ENCODE measurements at places on chromosomes 13 and 19. TPM values are rescaled to one million over a fixed set of nuclear protein-coding genes. Genes with fewer than 3 reads are reported as not detected.

DNA sequence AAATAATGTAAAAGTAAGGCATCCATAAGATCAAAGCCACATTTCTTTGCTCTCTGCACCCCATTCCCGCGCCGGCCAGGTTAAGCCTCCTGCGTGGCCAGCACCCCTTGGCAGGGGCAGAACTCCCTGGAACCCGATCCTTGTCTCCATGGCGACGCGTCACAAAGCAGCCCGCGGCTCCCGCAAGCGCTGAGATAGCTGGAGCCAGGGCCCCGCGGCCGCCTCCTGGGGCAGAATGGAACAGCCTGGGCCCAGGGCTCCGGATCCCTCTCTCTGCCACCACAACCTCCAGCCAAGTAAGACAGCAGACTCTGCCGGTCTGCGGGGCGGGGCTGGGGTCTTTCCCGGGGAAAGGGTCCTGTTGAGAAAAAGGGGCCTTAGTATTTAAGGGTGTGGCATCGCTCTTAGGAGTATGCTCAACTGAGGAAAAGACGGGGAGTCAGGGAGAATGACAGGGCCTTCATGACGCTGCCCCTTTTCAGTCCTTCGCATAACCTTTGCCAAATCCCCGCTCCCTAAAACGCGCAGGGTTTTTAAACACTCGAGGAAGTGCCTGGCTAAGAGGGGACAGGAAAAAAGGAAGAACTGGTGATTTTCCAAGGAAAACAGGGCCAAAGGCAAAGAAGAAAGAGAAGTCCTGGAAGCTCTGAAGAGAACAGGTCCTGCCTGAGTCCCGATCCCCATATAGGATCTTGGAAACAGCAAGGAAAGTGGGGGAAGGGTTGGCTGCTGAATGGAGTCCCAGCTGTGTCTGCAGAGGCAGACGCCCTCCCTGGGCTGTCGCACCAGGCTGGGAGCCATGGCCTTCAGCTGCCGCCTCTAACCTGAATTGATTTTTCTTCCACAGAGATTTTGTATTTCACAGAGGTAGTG lies at the start of gene TEX26:
Gene TEX26 (plus strand): TSS at position 176 of the 873 bp plus-strand sequence. CDS start 60 bp downstream, at position 236.
- DNase-seq: no peak

- no peak for DNase-seq
Observed at GRCh38 chr19:31256593-31256960, 92.7 kb downstream of the TSHZ3 start.

- no peak for DNase-seq
Observed at GRCh38 chr19:42166316-42166715, 34.1 kb upstream of the POU2F2 start.

GRCh38 chr13:81745391-81745790 lies 1404.5 kb upstream of the SPRY2 start:
- DNase-seq: no peak

DNA sequence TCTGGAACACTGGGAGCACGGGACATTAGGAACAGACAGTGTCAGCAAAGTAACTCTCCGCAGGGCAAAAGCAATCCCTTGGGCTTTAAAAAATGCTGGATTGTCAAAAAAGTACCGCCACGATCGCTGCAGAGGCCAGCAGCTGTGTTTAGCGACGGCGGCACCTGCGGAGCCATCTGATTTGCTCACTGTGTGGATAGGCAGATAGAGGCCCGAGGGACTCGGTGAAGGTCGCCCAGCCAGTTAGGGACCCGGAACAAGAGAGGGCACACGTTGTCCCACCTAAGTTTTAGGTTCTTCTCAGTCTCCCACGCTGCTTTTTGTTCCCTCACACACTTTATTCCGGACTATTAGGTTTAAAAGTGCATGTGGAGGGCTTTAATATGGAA lies 238.3 kb downstream of the TEX29 start:
- DNase-seq: no peak

GRCh38 chr19:46014941-46015686 lies 7.7 kb downstream of the PGLYRP1 start:
- peak; percentile 94 for DNase-seq

The NKPD1 gene
- total RNA-seq: 1.4 TPM
